ENCODE measurements at places on chromosomes 12 and 14. TPM values are rescaled to one million over a fixed set of nuclear protein-coding genes. Genes with fewer than 3 reads are reported as not detected.

NUDT14 gene
- total RNA-seq = 9.1 TPM

SRP54 gene
- 75.3 TPM for total RNA-seq

KCNC2 gene
- not detected for total RNA-seq

- DNase-seq = no peak
- H3K4me3 ChIP-seq = no peak overlapping the region
- H3K27ac ChIP-seq = peak overlapping the region; percentile 56
- H3K36me3 ChIP-seq = no peaks in the 10 kb centered on the region
- peaks cover 12% of the 10 kb centered on the region for H3K4me1 ChIP-seq
These were observed 346.2 kb upstream of the STXBP6 start for GRCh38 chr14:25396128-25396527.

DNA sequence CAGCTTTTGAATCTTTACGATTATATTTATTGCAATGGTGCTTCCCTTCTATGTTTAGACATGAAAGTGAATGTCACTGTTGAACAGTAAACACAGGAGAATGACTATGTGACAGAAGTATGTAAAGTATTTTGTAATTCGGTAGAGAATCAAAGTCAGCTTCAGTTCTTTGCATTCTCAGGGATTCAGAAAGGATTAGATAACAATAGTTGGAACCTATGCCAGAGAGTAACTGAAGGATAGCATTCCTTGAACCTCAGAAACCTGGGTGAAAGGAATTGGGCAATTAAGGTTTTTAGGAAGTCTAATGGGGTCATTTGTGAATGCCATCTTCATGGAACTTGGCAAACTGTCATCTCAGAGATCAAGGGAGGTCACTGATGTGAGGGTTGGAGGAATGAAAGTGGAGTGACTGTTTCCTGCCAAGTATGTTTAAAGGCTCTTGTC, 305.3 kb upstream of the DDHD1 start:
- no peaks in the 10 kb centered on the region for H3K4me1 ChIP-seq
- peaks cover 5% of the 10 kb centered on the region for H3K27me3 ChIP-seq
- H3K27ac ChIP-seq = no peak overlapping the region

DNA sequence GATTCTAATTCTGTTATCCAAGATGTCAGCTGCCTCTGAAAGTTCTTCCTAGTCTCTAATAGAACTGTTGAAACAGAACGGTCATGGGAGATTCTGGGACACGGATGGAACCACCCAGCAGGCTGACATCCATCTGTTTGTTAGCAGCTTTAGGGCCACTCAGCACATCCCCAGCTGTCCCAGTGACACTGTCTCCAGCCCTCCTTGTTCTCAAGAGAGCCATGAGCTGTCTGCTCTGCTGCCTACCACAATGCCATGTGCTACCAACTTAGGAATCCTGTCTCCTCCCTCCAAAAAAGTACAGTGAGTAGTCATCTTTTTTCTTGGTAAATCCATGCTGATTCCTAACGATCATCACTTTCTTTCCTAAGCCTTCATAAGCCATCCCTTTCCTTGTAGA, 130.5 kb downstream of the ZFP36L1 start:
- H3K4me3 ChIP-seq = no peak overlapping the region
- no peak for DNase-seq
- H3K36me3 ChIP-seq = peaks cover 6% of the 10 kb centered on the region
- H3K27ac ChIP-seq = peak overlapping the region; percentile 71
